ENCODE measurements at places on chromosomes 4 and X. TPM values are rescaled to one million over a fixed set of nuclear protein-coding genes. Genes with fewer than 3 reads are reported as not detected.

DNA sequence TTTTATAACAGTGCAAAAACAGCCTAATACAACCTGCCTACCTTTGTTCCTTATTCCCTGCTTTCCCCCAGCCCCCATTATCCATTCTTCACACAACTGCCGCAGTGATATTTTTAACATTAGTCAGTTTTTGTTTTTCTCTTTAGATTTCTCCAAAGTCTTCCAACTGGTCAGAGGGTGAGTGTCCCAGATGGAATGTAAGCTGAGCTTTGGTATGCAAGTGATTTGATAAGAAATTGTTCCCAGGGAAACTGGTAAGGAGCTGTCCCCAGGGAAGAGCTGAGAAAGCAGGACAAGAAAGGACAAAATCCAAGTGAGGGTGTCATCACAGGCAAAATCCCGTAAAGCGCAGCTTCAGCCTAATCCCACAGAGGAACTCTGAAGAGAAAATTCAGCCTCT, 475.5 kb upstream of the ADGRL3 start:
- ATAC-seq, result no peak

- ATAC-seq, result no peak
Measured at GRCh38 chr4:180335566-180335965, 1907.6 kb upstream of the TENM3 start.

GRCh38 chr4:180086480-180087190, 2156.6 kb upstream of the TENM3 start:
- no peak for ATAC-seq

DNA sequence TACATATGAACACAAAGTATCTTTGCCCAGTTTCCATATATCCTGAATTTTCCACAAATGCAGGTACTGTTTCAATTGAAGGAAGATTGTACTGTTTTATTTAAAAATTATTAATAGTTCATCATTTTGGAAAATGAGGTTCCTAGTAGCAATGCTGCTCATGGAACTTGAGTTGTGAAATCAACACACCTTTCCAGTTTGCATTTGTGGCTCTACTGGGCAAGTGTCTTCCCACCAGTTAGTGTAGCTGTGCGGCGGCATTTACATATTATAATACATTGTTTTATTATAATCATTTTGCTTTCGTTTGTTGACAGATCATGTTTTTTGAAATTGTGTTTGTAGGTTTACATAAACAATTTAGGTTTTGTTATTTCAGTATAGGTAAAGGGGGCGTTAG, 2.0 kb upstream of the DDX3X start:
- ATAC-seq, result no peak

DNA sequence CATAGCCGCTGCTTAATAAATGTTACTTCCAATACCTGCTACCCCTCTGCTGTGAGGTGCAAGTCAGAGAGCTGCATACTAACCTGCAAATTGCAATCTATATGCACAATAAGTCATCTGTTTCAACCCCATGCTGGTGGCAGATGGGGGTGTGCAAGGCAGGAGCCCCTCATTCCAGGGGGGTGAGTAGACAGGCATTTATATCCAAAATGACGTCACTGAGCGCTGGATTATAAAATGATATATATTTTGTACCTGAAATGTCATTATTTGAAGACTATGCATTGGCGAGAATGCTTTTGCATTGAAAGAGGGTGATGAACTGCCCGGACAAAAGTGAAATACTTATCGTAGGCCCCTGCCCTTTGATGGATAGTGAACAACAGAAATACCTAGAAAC, 24.7 kb downstream of the RBMX2 start:
- ATAC-seq, result no peak

GRCh38 chr4:81257816-81258215, 42.8 kb upstream of the PRKG2 start:
- no peak for ATAC-seq

The ZIC3 gene
- total RNA-seq, result not detected

The SH3TC1 gene
- total RNA-seq, result 52.9 TPM

The TBC1D1 gene
- total RNA-seq, result 11.4 TPM

Measured in esophagus mucosa (tissue), 1 donor.